H1 (cell line): ENCODE measurements at places on chromosomes 11 and 22. TPM values are rescaled to one million over a fixed set of nuclear protein-coding genes. Genes with fewer than 3 reads are reported as not detected.

DNA sequence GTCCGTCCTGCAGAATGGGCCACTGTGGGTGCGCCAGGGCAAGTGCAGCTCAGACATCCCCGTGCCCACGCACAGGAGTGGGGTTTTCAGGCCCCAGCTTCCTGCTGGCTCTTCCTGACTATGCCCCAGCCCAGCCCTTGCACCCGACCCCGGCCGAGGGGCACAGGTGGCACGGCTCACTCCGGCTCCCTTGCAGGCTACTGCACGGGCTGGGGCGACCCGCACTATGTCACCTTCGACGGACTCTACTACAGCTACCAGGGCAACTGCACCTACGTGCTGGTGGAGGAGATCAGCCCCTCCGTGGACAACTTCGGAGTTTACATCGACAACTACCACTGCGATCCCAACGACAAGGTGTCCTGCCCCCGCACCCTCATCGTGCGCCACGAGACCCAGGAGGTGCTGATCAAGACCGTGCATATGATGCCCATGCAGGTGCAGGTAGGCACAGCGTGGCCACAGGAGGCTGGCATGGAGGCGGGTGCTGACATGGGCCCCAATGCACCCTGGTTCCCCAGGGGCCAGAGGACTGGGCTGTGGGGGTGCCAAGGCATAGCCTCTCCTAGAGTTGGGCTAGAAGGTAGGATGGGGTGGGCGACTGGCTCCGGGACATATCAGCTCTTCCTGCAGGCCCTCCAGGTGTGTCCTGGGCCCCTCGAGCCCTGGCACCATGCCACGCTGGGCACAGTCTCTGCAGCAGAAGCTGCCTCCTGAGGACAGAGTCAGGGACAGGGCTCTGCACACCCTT, 27.7 kb downstream of the MUC2 start:
- H3K27me3 ChIP-seq, result no peaks in the 10 kb centered on the region
- no peak overlapping the region for H3K4me3 ChIP-seq

DNA sequence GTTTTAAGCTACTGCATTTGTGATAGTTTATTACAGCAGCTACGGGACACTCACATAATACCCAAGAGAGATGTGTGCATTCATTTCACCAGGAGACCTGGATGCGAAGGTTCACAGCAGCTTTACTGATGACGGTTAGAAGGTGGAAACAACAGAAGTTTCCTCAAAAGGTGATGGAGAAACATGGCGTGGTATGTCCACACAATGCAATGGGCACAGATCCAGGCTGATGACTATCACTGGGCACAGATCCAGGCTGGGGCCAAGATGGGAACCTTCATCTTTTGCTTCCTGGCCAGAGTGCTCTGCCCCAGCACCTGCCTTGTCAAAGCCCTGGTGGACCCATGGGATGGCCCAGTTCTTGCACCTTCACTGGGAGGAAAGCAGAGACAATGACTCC, 30.6 kb upstream of the RFPL3 start:
- H3K27me3 ChIP-seq, result no peaks in the 10 kb centered on the region
- no peak overlapping the region for H3K27ac ChIP-seq
- no peak overlapping the region for H3K4me3 ChIP-seq

GRCh38 chr11:67213178-67213621, 53.1 kb upstream of the GRK2 start:
- DNase-seq, result no peak
- H3K27me3 ChIP-seq, result no peaks in the 10 kb centered on the region
- no peak overlapping the region for H3K4me3 ChIP-seq
- no peak overlapping the region for H3K27ac ChIP-seq

LARGE2 gene
- 108 and 111 TPM in 2 replicates for total RNA-seq

- no peak for DNase-seq
- peaks cover 5% of the 10 kb centered on the region; the same call in 1 of the 2 replicates for H3K4me1 ChIP-seq
- H3K27me3 ChIP-seq, result no peaks in the 10 kb centered on the region
- no peak overlapping the region for H3K4me3 ChIP-seq
- no peak overlapping the region for H3K27ac ChIP-seq
These were observed 12.6 kb downstream of the POLR2F start for GRCh38 chr22:37965940-37966664.

DNA sequence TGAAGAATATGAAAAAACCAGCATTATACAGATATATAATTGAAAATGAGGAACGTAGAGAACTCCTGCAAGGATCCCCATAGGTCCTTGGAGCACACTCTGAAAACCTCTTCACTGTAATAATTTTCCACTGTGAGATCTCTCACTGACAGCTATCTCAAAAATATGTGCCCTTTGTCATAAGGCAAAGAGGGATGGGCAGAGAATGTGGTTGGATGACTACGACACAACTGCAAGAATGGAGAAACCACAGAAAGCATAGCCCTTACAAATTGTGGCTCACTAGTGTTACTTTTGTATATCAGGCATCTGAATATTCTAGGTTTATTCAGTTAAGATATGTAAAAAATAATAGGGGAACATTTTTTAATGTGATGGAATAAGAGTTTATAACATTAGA, 7.9 kb upstream of the CTSC start:
- H3K36me3 ChIP-seq, result no peaks in the 10 kb centered on the region
- no peaks in the 10 kb centered on the region for H3K4me1 ChIP-seq
